ENCODE measurements at places on chromosomes 1 and 21.

DNA sequence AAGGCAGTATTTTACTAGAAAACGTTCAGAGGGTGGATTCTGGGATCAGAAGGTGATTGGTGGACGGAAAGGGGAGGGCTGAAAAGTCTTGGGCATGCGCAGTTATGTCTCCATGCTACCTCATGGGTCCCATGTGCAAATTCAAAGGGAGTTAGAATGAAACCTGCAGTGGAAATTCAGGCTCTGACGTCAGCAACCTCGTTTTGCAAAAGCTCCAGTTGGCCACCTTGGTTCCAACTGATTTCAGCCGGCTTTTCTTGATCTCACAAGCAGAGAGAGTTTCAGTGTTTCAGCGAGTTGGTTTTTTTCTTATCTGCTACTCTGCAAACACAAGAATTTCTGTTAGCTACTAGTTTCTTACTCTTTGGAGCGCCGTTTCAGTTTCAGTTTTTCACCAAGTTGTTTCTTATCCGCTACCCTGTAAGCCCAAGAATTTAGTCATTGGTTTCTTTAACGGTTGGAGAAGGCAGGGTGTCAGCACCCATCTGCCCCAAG lies 69.8 kb upstream of the PGBD5 start:
- no peak for DNase-seq

GRCh38 chr21:34266351-34266750 lies 97.5 kb upstream of the KCNE2 start:
- DNase-seq, result no peak

GRCh38 chr1:188891958-188892357 lies 1585.7 kb downstream of the BRINP3 start:
- no peak for DNase-seq

DNA sequence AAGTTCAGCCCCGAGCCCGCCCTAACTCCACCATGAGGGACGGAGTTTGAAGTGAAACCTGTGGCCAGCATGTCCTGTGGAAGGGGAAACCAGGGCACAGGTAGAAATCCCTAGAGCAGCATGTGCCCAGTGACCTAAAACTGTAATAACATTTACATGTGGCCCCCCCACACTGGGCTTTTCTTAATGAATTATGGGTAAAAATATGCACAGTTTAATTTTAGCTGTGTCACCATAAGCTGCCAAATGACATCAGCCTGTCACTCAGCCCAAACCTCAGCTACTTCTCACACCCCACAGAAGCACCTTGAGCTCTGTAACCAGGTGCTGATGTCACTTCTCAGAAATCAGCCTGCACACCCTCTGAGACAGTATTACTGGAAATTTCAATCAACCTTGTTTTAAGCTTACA lies 50.0 kb upstream of the SLC19A1 start:
- DNase-seq, result no peak

GRCh38 chr1:200626853-200627534 lies 6.4 kb upstream of the KIF14 start:
- no peak for DNase-seq

GRCh38 chr1:23824711-23825075 lies 536 bp downstream of the HMGCL start:
- no peak for DNase-seq

GRCh38 chr1:205455581-205456382 lies at the start of gene BLACAT1:
Gene BLACAT1, minus strand, starts transcription at chr1:205456045.
- no peak for DNase-seq

DNA sequence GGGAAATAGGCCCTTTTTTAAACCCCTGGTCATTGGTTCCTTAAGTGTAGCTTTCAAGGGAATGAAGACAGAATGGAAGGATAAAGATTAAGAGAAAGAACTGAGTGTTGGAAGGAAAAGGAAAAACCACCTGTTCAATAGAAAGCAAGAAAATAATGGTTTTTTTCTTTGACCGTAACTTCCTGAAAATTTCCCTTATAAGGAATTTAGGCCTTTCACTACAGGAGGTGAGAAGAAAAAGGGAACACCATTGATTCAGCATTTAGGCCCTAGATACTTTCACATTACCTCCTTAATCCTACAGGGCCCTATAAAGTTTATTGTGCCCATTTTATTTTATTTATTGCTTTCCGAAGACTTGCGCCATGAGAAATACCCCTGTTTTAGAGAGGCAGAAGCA lies 18.9 kb downstream of the KPNA6 start:
- DNase-seq, result no peak

- no peak for DNase-seq
Observed at GRCh38 chr1:19625291-19625937, 18.7 kb upstream of the NBL1 start.

- DNase-seq, result no peak
Observed at GRCh38 chr21:39694750-39695149, 50.2 kb upstream of the IGSF5 start.

DNA sequence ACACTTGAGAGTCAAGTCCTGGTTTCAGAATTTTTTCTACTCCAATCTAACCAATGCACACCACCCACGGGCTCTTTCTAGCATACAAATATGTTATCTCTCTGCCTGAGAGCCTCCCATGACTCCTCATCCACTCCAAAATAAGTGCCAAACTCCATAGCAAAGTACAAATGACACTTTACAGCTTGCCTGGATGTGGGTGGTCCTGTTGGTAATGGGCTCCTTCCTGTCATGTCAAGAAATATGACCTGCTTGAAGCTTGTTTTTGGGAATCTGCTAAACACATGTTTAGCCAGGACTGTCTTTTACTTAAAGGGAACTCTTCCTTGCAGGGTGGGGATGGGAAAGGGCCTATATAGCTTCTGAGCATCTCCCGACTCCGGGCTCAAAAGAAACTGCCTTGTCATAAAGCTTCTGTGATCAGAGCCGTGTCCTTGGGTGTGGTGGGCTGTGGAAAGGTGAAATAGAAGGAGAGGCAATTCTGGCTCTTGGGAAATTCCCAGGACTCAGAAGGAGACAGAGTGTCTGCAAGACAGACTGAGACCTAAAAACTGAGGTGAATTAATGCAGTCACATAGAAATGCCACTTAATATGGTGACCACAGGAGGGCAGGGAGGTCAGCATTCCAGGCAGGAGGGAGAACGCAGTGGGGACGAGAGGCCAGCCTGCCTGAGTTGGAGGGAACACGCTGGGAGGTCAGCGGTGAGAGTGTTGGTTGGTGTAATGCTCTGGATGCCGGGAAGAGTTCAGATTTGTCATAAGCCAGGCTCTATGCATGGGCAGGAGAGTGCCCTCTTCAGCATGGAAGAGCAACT lies 6.1 kb upstream of the IGFN1 start:
- no peak for DNase-seq

DNA sequence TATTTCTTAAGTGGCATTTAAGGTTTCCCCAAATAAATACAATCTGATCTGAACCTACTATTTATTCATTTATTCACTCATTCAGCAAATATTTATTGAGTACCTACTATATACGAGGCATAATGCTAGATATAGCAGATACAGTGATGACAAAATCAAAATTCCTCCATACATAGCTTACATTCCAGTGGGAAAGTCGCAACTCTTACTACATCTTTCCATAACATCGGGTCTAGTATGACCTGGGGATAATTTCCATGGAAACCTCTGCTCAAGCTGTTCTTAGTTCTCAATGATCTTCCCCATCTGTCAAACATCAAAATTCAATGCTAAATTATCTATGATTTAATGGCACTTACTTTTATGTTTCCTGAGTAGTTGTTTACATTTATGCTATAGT lies 70.8 kb upstream of the PRKACB start:
- no peak for DNase-seq

- DNase-seq, result no peak
Observed at GRCh38 chr1:40044110-40044509, 3.6 kb downstream of the CAP1 start.

GRCh38 chr1:78419309-78419708 lies 71.5 kb upstream of the PTGFR start:
- no peak for DNase-seq

- DNase-seq, result no peak
Observed at GRCh38 chr1:59298710-59299346, 1.9 kb downstream of the FGGY start.

- DNase-seq, result no peak
Observed at GRCh38 chr21:33396951-33397350, 6.3 kb upstream of the IFNGR2 start.

- DNase-seq, result no peak
Observed at GRCh38 chr1:204621996-204622395, 63.5 kb downstream of the LRRN2 start.

DNA sequence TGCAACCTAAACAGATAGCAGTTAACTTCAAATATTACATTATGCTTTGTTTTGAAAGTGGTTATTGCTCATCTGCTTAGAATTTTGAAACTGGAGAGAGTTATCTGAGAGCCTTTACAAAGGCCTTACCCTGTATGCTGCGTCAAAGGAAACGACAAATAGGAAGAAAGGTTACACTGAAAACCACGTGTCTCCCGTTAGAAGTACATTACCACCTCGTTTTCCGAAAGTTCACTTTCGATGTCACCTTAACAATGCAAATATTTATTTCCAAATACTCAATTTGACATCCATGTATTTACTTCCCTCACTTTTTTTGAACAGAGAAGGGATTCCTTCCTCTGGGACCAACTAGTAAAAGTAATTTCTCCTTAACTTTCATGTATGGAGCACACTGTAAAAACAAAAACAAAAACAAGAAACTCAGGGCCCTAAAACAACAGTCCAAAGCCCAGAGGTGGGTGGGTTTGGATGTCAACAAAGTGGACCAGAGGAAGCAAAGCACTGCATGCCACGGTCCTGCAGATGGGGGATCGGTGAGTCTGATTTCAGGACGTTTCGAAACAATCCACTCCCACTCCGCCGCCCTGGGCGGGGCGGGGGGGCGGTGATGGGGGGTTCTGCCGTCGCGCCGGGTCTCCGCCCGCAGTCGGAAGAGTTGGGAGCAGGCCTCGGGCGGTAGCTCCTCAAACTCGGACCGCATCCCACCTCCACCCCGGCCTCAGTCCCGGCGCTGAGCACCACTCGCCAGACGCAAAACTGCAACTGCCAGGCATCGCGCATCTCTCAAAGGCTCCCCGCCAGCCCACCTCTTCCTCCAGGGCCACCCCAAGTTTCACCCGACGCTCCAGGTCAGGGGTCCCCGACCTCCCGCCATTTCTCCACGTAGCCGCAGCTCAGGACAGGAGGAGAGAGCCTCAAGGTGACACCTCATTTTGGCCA lies 841 bp downstream of the ADSS2 start:
- no peak for DNase-seq

- DNase-seq, result no peak
Observed at GRCh38 chr1:198492872-198493271, 47.6 kb downstream of the ATP6V1G3 start.

- DNase-seq, result no peak
Observed at GRCh38 chr21:45220714-45221490, 66.8 kb downstream of the POFUT2 start.

DNA sequence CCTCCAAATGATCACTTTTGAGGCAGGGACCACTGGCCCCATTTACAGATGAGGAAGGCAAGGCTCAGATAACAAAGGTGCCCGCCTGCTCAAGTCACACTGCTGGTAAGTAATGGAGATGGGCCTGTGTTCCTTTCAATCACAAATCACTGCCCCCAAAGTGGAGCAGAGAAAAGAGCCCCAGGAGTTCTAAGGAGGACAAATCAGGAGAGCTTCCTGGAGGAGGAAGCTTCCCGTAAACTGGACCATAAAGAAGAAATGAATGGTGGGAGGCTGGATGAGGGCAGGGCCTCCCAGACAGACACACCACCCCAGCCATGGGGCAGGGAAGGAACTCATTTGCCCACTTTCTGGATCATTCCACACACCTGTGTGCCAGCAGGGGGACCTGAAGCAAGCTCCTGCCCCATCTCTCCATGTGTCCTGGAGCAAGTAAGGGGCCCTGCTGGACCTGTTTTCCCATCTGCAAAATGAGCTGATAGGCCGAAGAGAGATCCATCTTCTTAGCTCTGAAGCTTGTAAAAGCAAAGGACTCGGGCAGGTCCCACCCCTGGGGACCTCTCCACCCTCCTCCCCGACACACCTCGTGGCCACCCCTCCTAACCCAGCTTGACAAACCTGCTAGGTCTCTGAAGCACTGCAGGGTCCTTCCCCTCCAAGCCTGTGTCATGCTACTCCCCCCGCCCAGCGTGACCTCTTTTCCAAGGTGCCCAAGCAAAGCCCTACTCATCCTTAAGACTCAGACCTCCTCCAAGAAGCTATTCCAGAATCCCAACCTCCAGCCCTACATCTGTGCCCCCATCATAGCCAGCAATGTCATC lies 5.5 kb downstream of the LAPTM5 start:
- DNase-seq, result no peak

DNA sequence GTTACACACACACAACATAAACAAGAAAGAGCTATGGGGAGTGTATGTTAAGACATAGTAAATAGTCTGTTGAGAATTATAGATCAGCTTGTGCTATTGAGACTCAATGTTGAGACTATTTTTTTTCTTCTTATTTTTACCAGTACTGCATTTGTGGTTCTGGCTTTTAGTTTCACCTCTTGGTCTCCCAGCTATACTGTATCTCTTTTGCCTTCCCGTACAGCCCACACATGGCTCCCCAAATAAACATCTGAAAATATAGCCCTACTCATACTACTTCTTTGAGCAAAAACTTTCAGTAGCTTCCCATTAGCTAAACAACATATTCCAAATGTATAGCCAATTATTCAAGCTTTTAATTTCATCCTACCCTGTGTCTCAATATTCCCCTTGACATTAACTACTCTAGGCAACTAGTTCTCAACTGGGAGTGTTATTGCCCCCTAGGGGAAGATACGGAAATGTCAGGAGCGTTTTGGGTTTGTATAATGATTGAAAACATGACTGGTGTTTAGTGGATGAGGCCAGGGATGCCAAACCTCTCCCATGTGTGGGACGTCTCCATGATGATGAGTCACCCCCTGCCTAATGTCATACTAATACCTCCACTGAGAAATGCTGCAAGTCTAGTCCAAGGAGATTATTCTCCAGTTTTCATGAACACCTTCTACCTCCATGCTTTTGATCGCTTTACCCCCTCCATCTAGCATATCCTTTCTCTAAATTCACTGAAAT lies 6.8 kb downstream of the RPE65 start:
- no peak for DNase-seq

GRCh38 chr1:92447033-92447681 lies 39.6 kb downstream of the GFI1 start:
- DNase-seq, result no peak

DNA sequence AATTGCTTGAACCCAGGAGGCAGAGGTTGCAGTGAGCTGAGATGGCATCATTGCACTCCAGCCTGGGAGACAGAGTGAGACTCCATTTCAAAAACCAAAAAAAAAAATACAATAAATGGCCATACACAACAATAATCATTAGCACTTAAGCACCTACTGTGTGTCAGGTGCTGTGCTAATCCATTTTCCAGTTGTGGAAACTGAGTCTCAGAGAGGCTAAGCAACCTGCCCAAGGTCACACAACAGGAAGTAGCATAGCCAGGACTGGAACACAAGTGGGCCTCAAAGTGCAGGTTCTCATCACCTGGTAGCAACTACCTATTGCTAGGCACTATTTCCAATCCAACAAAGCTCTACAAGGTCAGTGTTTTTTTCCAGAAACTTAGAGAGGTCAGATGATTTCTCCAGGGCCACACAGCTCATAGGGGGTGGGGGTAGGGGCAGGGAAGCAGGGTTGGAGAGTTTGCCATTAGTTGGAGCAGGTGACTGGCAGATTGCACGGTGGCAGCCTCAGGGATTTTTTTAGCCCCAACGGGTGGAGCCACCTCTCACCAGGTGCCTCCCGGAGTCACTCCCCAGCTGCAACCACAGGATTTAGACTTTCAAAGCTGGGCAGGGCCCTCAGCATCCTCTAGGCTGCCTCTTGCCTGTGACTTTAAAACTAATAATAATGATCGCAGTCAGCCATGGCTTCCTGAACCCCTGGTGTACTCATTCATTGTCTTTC lies 52.5 kb upstream of the ID3 start:
- DNase-seq, result peak; percentile 55

- no peak for DNase-seq
Observed at GRCh38 chr21:44511938-44512275, 28.1 kb downstream of the KRTAP10-1 start.

Measured in NCI-H187 (cell line).